ENCODE measurements at places on chromosomes 5 and 9.
A peak's percentile ranks its signal among the peaks of the same experiment; 100 is the strongest.

GRCh38 chr9:15136646-15137045 lies 170.4 kb downstream of the TTC39B start:
- no peak for DNase-seq

DNA sequence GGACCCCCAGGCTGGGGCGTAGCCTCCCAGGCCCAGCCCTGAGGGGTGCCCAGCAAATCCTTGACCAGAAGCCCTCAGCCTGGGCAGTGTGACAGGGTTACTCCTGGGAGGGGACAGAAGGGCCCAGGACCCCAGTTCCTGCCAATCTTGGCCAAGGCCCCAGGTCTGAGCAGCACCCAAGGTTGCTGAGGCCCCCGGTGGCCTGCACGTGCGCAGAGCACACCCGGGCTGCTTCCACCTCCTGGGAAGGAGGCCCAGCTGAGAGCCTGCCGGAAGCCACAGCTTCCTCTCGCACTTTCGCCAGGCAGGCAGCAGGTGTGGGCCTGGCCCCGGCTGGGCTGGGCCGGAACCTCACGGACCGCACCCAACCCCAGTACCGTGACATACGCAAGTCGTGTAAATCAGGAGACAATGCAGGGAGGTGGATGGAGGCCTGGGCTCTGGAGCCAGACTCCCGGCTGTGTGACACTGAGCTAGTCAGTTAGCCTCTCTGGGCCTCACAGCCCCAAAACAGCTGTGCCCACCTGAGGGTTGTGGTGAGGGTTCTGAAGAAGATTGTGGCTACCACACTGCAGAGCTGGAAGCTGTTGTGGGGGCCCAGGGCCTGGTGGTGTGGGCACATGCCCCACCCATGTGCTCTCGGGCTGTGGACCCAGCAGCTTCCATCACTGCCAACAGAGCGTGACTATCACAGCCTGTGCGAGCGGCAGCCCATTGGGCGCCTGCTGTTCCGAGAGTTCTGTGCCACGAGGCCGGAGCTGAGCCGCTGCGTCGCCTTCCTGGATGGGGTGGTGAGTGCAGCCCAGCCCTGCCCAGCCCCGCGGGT lies 5.1 kb downstream of the GRK6 start:
- DNase-seq, result peak; percentile 59

DNA sequence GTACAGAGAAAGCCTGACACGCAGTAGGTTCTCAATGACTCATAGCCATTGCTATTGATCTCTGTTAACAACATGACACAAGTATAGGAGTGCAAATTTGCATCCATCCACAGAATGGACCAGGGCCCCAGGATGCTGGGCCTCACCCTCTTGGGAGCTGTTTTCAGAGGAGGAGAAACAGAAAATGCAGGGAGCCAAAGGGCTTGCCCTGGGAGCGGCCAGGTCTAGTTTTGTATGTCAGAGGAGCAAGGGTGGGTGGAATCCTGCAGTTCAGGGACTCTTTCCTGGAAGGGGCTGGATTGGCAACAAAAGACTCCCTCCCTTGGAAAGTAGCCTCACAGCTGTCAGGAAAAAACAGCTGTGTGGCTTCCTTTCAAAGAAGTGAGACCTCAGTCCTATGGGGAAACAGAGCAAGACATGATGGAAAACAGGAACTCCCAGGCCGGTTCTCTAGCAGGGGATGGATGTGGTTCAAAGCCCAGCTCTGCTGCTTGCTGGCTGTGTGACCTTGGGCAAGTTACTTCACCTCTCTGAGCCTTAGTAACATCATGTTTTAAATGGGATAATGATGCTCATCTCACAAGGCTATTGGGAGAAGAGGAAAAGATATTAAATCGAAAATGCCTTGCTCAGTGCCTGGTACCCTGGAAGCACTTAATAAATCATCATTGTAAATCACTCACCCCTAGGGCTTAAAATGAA lies 50.5 kb upstream of the SH3PXD2B start:
- no peak for DNase-seq

DNA sequence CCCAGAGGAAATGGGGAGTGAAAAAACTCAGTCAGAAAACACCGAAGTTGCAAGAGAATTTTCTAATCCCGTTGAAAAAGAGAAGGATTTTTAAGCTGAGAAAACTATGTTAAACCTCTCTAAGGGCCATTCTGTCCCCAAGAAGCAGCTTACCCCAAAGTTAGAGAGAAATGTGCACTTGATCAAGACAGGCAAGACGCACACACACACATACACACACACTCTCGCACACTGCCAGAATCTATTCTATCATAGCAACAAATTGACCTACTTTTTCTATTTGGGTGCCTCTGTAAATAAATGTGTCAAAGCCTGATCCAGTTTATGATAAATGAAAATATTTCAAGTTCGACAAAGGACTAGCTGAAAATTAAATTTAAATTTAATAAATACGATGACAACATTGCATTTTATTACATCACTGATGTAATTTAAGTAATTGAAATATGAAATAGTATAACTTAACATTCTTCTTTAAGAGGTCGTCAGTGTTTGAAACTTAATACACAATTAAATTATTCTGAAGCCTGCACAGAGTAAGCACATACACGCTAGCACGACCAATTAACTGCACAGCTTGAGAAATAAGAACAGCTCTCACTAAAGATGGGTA lies 5.9 kb downstream of the NFIL3 start:
- no peak for DNase-seq

DNA sequence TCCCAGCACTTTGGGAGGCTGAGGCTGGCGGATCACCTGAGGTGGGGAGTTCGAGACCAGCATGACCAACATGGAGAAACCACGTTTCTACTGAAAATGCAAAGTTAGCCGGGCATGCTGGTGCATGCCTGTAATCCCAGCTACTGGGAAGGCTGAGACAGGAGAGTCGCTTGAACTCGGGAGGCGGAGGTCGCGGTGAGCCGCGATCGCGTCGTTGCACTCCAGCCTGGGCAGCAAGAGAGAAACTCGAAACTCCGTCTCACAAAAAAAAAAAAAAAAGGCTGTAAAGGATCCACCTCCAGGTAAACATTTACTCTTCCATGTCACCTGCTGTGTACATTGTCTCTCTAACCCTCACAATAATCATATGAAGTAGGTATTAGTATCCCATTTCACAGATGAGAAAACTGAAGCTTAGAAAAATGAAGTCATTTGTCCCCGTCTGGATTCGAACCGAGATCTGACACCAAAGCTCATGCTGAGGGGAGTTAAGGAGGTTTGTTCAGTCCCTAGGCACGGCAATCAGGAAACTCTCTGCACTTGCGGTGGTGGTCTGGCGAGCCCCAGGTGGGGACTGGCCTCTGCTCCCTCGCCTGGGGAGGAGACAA lies 494 bp upstream of the DOCK2 start:
- DNase-seq, result no peak

GRCh38 chr5:14816999-14817761 lies 54.4 kb downstream of the ANKH start:
- no peak for DNase-seq

DNA sequence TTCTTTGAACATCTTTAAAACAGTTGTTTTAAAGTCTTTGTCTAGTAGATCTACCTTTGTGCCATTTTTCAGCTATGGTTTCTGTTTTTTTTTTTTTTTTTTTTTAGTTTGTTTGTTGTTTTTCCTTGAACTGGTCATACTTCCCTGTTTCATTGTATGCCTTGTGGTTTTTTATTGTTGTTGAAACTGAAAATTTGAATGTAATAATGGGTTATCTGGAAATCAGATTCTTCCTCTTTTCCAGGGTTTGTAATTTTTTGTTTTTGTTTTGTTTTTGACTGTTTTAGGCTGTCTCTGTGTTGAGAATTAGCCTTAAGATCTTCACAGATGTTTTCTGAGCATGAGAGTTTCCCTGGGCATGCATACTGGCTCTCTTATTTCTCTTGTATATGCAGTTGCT lies 269.6 kb upstream of the DAP start:
- no peak for DNase-seq

DNA sequence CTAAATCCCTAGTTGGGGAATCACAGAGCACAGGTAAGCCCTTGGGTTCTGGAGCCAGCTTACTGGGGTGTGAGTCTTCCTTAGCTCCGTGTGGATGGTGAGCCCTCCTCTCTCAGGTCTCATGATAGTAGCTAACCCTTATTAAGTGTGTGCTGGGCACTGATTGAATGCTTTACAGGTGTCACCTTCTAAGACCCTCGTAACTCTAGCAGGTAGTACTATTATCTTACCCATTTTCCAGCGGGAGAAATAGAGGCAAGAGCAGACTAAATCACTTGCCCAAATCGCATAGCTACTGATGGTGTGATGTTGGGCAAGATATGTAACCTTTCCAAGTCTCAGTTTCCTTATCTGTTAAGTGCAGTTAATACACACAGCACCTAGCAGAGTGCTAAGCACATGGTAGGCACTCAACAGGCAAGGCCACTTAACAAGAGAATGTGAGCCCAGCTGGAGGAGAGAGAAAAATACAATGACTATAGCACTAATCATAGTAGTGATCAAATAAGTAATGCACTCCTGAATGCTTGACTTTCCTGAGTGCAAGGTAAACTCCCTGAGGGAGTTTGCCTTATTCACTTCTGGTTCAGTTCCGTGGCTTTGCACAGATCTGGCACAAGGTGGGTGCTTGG lies at the start of gene DCANP1:
Gene DCANP1 (minus strand): TSS at position 51 of the 632 bp plus-strand sequence. CDS start 240 bp downstream, outside the sequence.
- DNase-seq, result no peak

DNA sequence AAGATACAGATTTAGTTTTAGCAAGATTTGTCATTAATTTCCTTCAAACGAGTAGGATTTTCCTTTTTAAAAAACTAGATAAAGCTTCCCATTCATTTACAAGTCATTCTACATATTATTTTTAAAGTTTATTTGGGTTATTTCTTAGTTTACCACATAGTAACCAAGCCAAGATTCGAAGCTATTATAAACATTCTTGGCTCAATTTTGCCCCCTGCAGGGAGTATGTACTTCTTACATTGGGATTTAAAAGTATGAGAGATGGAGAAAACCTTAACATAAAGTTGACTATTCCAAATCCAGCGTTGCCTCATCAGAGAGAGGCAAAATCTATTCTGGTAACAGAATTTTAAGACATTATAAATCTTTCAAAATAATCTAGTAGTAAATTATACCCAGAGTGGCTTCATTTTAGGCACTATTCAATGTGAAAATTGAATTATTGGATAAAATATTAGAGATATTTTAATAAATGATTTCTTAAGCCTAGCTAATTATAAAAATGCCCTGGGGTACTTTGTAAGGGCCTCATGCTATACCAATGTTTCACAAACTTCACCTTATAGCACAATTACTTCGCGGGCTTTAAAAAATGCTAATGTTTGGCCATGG lies 39.1 kb downstream of the FBN2 start:
- no peak for DNase-seq

GRCh38 chr9:27540502-27540901 lies 10.9 kb upstream of the MOB3B start:
- no peak for DNase-seq

- no peak for DNase-seq
Observed at GRCh38 chr5:54669285-54669684, 151.7 kb downstream of the SNX18 start.

- DNase-seq, result no peak
Observed at GRCh38 chr5:148403344-148403743, 19.6 kb downstream of the FBXO38 start.

DNA sequence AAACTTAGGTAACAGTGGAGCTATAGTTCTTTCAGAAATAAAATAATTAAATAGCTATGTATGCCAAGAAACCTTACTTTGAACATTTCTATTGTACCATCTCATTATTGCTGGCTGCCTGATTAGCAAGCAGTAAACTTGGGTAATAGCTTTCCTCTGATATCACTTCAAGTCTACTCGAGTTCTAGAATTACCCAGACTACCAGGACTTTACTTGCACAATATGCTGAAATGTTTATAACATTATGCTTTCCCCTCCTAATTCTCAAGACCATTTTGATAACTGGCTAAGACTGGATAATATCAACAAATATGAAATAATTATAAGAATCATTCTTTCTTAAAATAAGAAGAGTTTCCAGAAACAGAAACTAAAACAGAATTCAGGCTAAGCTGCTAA lies 512.6 kb downstream of the RAB3C start:
- no peak for DNase-seq

- DNase-seq, result no peak
Observed at GRCh38 chr9:35781066-35781465, 10.3 kb upstream of the NPR2 start.

- no peak for DNase-seq
Observed at GRCh38 chr9:18489861-18490260, 15.9 kb downstream of the ADAMTSL1 start.

GRCh38 chr5:14246350-14247053 lies 103.4 kb downstream of the TRIO start:
- DNase-seq, result no peak

GRCh38 chr5:30605693-30606268 lies 587.7 kb upstream of the CDH6 start:
- DNase-seq, result no peak

- no peak for DNase-seq
Observed at GRCh38 chr5:151886546-151887275, 37.9 kb downstream of the GLRA1 start.

DNA sequence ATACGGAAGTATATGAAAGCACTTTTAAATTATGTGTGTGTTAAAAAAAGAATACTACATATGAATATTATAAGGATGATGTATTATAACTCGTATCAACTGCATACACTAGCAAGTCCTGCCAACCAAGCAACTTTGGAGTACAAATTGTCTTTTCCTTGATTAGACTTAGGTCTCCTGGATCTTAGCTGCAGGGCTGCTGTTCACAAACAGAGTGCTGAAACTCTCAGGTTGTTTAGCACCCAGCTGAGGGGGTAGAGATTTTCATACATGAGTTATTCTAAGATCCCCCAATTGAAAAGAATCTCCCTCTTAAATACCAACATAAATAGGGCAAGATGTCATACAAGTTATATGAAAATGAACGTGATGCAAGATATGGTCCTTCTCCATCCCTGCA lies 149.8 kb upstream of the TNC start:
- no peak for DNase-seq

- no peak for DNase-seq
Observed at GRCh38 chr5:71834601-71835000, 115.5 kb downstream of the CARTPT start.

GRCh38 chr5:138947780-138948179 lies 72.6 kb upstream of the LRRTM2 start:
- no peak for DNase-seq

DNA sequence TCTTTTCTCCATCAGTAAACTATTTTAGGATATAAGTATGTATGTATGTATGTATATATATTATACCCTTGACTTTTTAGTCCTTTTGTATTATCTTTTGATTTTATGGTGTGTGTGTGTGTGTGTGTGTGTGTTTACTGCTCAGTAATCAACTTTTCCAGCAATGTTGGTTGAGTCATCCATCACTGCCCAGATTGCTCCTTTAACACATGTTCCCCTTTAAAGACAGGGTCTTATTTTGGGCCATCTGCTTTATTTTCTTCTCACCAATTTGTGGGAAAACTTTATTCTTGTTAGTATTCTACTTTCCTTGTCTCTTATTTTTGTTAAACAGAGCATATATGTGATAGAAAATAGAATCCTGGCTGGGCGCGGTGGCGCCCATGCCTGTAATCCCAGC lies 28.1 kb downstream of the ANKRD33B start:
- no peak for DNase-seq

- DNase-seq, result no peak
Observed at GRCh38 chr5:81125959-81126358, 107.2 kb upstream of the CKMT2 start.
